AG04449 (cell line): ENCODE measurements at places on chromosomes 4 and X.

GRCh38 chr4:101670370-101670769 lies 120.2 kb upstream of the BANK1 start:
- DNase-seq = no peak

DNA sequence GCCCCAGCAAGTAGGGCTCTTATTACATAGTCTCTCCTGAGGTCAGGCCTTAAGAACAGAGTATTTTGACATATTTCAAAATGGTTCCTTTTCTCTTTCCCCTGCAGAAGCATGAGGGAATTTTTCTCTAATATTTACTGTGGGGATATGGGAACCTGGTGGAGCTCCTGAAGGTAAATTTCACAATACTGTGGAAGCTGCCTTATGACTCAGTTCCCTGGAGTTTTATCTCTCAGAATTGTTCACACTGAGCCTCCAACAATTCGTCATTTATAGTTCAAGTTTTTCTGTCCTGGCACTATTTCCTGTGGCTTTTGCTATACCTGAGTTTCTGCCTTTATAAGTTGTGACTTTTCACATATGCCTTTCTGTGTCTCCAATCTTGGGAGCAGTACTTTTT lies 607.2 kb upstream of the NDST4 start:
- no peak for DNase-seq

DNA sequence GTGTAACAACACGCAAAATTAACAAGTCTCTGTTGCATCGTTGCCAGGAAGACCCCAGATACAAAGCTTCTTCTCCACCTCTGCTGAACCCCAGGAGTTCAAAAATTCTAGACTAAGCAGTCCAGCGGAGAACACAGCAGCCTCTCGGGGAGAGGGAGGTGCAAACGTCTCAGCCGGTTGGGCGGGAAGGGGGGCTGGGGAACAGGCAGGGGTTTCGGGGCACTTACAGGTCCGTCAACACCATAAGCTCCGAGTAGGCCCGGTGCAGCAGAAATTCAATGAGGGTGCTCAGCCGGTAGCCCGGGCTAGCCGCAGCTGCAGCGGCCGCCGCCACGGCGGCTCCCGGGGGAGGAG lies 394 bp downstream of the MED14 start:
- DNase-seq = no peak

DNA sequence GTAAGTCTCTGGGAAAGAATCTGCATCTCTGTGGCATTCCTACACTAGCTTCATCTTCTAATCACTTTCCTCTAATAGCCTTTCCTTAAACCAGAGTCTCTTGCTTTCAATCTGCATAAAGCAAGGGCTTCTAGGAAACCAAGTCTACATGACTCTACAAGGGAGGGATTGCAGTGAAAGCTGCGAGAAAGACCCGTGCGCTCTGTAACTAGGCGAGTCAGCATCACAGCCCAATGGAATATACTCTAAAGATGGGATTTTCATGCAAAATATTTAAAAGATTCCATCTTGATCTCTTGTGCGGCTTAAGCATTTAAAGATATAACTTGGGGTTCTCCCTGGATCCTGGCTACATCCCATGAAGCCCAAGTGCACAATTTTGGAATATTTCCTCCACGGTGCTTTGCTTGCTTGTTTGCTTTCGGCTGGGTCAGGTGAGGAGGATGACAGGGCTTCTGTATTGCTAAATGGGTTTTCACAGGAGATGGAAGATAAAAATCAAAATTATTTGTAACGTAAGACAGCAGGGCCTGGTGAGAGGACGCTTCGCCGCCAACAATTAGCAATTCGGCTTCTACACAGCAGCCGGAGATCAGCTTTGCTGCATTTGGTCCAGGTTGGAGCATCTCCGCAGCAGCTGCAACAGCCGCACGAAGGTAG lies 687 bp upstream of the GRIA2 start:
- DNase-seq = no peak

- no peak for DNase-seq
Observed at GRCh38 chr4:25807102-25807728, 55.6 kb downstream of the SEL1L3 start.

GRCh38 chrX:49977319-49978090 lies 55.1 kb downstream of the CLCN5 start:
- no peak for DNase-seq

DNA sequence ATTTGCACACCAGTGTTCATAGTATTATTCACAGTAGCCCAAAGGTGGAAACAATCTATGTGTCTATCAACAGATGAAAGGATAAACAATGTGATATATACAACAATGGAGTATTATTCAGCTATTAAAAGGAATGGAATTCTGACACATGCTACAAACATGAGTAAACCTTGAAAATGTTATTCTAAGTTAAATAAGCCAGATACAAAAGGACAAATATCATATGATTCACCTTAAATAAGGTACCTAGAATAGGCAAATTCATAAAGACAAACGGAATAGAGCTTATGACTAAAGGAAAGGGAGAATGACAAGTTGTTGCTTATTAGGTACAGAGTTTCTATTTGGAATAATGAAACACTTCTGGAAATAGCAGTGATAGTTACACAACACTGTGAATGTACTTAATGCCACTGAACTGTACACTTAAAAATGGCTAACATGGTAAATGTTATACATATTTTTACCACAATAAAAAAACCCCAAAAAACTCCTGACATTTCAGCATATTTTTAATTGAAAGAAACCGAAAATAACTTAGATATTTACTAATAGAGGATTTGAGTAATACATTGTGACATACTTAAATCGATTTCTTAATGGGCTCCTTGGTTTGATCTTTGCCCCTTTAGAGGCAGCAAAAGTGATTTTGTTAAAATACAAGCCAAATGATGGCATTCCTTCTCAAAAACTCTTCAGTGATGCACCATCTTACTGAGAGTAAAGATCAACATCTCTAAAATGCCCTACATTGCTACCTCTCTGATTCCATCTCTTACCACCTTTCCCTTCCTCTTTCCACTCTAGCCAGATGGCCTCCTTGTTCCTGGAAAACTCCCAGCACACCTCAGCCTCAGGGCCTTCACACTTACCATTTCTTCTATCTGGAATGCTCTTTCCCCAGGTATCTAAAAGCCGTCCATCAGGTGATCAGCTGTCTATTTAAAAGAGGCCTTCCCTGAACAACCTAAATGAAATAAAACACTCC lies 8.6 kb upstream of the CYP2U1 start:
- no peak for DNase-seq

DNA sequence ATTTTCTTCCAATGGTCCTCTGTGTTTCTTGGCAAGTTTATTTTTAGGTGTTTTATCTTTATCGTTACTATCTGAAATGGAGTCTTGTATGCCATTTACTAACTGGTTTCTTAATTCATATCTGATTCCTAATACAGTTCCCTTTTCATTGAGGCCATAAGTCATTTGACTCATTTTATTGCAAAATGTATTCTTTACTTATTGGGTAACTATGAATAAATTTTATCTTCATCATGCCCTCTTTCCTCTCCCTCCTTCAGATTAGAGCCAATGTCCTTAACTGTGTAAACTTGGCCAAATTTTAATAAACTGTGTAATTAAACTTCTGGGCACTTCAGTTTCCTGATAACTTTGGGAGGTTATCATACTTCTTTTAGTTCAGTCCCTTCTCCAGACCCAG lies 19.3 kb upstream of the MSMO1 start:
- DNase-seq = no peak
